ENCODE measurements at places on chromosomes 6 and 20.

DNA sequence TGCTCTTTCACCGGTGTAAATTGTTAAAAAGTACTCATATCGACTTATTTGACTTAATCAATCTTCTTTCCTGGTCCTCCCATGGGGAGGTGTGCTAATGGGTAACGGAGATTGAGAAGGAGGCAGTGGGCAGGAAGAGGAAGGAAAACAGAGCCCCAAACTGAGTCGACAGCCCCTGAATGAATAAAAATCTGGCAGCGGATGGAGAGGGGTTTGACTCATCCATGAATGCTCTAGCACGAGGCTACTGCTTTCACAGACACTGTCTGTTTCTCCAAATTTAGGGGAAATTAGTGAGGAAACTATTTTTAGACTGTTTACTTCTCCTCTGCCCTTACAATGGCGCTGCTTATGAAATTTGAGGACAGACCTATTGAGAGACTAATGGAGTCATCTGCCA lies 142.2 kb upstream of the ATXN1 start:
- no peak for DNase-seq

DNA sequence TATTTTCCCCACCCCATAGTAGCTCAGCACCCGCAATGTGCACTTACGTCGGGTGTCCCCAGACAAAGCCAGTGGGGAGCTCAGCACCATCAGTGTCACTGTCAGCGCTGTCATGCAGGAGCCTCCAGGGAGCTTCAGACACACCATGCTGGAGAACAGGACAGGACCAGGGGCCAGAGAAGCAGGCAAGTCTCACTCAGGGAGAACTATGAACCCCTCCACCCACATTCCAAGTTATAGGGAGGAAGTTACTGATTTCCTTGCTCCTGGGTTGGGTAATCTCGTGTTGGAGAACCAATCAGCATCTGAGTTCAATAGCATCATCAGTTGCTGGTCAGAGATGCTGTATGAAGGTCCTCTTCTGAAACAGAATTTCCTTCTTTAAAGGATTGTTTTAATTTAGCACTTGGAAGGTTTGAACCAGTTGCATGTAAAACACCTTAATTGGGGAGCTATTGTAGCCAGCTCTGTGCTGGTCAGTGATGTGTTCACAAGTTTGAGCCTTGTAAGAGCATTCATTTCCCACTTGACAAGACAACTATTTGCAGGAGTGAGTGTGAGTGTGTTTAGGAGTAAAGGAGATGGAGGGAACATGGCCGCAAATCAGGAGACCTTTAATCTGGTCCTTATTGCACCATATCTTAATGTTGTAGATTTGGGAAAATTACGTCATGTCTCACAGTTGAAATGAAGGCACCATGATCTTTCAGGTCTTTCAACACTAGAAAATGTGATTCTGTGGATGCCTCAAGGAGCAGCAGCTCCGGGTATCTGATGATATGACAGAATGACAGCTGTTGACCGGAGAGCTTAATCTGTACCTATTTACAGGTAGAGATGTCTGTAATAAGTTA lies at the start of gene HLA-DRB1:
Gene HLA-DRB1 (minus strand): TSS at position 253 of the 854 bp plus-strand sequence. CDS start 106 bp downstream, at position 147.
- no peak for DNase-seq

GRCh38 chr20:43960231-43960630 lies 45.6 kb downstream of the TOX2 start:
- no peak for DNase-seq

GRCh38 chr20:53656293-53657202 lies 62.9 kb upstream of the ZNF217 start:
- no peak for DNase-seq

GRCh38 chr6:57180596-57180995 lies 8.5 kb downstream of the BAG2 start:
- DNase-seq: no peak

GRCh38 chr6:42404484-42404883 lies 47.2 kb downstream of the TRERF1 start:
- DNase-seq: no peak

DNA sequence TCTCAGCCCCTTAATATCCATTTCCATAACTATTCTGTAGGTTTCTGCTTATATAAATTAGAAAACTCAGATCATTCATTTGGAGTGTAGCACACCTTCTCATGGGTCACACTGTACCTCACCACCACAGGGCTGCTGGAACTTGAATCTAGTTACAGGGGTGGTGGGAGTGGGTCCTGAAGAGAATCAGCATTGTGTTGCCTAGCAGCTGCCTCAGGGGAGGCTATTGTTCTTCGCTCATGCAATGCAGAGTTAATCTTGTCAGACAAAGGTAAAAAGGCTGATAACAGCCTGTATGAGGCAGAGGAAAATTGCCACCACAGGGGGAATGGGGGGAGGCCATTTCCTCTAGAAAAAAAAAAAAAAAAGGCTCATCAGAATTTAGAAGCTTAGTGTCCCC lies 496.0 kb upstream of the ADGRB3 start:
- no peak for DNase-seq

GRCh38 chr6:163985710-163986109 lies 571.2 kb downstream of the QKI start:
- DNase-seq: no peak

- no peak for DNase-seq
Measured at GRCh38 chr20:33004141-33004751, at the start of gene SUN5. Gene SUN5 (minus strand): TSS chr20:33004433. CDS start chr20:33004340, 93 bp downstream.

DNA sequence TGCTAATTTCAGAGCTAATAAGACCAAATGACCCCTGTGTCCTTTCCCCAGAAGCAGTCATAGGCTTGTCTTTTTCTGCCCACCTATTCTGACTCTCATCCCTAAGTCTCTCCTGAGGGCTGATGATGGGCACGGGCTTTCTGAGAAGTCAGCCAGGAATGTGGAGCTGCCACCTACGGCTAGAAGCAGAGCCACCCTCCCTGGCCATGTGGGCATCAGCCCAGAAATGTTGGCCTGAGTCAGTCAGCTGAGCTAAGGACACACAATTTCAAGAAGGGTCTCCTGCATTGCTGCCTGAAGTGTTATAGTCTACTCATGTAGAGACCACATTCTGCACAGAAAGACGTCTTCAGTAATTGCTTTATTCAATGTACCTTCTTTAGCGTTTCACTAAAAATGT lies 17.1 kb downstream of the MYLIP start:
- no peak for DNase-seq

DNA sequence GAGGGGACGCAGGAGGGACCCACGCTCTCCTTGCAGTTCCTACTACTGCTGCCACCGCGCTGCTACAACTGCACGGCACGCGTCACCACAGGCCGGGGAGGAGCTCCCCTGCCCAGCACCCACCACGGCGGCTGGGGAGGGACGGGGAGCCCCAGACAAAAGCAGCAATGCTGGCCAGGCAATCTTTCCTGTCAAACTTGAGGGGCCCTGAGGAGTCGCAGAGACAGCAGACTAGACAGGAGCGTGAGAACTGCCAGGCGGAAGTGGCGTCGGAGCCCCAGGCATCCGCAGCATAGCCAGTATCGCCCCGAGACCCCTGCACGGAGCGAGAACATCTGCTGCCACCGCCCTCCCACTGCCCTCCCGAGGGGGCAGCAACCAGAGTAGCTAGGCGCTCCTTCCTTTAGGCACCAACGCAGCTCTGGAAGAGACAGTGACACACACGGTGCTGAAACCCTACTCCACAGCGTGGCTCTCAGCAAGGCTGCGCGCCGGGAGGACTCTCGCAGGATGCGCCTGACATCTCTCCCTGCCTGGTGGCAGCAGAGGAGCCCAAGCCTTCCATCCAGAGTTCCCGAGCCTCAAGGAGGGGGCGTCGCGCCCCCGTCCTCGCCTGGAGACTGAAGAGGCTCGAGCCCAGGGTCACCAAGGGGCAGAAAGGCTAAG lies 2.2 kb downstream of the TAF4 start:
- DNase-seq: peak; percentile 14

DNA sequence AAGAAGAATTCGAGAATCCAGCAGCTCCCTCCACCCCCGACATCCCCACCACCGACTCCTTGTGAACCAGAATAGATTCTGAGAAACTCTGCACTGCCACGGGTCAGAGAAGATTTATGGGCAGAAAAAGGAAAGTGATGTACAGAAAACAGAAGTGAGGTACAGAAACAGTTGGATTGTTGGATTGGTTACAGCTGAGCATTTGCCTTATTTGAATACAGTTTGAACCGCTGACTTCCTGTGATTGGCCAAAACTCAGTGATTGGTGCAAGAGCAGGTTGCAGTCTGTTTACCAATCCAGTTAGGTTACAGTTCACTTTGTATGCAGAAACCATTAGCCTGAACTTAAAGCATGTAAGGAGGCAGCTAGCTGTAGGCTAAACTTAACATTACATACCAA lies 131.2 kb upstream of the HDDC2 start:
- DNase-seq: no peak

DNA sequence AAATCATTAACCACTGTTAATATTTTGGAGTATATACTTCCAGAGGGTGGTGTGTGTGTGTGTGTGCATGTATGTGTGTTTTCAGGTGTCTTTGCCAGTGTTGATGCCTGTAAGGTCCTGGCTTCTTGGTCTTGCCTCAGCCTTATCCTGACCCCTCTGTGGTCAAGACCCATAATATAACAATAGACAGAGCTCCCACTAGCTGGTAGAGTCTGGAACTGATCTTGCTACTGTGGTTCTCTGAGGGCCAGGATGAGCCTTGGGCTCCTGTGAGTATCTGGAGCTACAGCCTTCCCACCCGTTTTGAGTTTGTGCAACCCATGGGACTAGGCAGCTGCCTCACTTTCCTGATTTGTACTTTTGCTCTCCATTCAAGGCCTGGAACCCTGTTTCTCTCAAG lies 191.0 kb downstream of the IBTK start:
- no peak for DNase-seq

GRCh38 chr20:34515484-34516246 lies 557 bp upstream of the DYNLRB1 start:
- DNase-seq: peak; percentile 49

GRCh38 chr6:123838505-123839234 lies 35.0 kb downstream of the NKAIN2 start:
- DNase-seq: no peak

DNA sequence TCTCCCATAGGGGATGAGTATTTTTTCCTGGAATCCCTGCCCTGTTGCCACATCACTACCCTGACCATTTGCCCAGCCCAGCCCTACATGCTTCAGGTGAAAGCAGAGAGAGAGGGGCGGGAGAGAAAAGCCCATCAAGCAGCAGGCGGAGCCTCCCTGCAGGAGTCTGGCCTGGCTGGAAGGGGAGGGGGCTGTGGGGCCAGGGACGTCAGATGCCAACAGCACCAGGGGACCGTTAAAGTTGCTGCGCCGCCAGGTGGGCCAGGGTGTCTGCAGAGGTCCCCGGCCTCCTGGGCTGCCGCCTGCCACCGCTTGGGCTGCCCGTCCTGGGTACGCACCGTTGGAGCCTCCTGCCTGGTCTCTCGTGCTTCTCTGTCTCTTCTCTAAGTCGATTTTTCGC lies 757 bp upstream of the R3HDML start:
- DNase-seq: no peak

GRCh38 chr20:17822039-17822438 lies 122.3 kb downstream of the BANF2 start:
- no peak for DNase-seq

DNA sequence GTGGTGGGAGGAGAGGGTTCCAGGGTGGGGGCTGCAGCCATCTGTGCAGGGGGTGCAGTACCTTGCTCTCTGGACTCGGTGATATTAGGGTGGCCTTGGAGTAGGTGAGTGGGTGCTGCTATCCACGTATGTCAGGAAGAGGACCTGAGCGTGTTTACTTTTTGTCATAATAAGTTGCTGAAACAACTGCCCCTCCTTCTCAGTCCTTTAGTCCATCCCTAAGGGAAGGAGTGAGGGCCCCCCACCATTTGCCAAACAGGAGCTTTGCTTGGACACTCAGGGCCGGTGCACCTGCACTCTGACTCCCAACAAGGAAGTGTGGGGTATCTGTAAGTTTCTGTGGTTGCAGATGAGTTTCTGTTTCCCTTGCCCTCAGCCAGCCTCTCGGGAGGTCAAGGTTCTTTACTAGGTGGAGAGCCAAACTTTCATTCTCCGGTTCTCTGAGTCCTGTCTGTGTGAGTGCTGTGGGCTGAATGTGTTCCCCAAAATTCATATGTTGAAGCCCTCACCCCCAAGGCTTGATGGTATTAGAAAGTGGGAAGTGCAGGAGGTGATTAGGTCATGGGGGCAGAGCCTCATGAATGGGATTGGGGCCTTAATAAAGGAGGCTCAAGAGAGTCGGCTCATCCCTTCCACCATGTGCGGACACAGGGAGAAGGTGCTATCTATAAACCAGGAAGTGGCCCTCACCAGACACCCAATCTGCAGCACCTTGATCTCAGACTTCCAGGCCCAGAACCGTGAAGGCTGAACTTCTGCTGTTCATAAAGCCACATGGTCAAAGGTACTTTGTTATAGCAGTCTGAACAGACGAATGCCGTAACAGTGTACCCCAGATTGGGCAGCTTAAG lies 19.6 kb upstream of the CCR6 start:
- no peak for DNase-seq

GRCh38 chr6:22965889-22966288 lies 396.5 kb downstream of the HDGFL1 start:
- no peak for DNase-seq

Measured in neural crest cell (in vitro differentiated cells).